Right renal pelvis (tissue), 4 donors: ENCODE measurements at places on chromosomes 7 and 10.

GRCh38 chr10:117511601-117512390, 30.8 kb upstream of the EMX2 start:
- no peak for DNase-seq

DNA sequence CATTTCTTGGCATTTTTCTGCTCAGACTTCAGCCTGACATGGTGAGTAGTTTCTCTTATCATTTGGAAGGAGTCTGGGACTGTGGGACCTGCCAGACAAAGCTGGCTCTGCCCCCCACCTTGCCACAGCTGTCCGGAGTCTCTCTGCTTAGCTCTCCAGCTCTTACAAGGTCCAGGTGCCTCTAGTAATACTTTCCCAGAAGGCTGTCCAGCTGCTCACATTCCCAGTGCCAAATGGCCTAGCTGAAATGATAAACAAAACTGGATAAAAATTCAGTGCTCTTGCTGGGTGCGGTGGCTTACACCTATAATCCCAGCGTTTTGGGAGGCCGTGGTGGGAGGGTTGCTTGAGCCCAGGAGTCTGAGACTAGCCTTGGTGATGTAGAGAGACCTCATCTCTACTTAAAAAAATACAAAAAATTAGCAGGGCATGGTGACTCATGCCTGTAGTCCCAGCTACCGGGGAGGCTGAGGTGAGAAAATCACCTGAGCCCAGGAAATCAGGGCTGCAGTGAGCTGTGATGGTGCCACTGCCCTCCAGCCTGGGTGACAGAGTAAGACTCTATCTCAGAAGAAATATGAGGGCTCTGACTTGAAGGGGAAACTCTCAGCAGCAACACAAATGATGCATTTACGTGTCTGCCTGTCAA, 86.8 kb downstream of the C10orf90 start:
- DNase-seq: no peak

DNA sequence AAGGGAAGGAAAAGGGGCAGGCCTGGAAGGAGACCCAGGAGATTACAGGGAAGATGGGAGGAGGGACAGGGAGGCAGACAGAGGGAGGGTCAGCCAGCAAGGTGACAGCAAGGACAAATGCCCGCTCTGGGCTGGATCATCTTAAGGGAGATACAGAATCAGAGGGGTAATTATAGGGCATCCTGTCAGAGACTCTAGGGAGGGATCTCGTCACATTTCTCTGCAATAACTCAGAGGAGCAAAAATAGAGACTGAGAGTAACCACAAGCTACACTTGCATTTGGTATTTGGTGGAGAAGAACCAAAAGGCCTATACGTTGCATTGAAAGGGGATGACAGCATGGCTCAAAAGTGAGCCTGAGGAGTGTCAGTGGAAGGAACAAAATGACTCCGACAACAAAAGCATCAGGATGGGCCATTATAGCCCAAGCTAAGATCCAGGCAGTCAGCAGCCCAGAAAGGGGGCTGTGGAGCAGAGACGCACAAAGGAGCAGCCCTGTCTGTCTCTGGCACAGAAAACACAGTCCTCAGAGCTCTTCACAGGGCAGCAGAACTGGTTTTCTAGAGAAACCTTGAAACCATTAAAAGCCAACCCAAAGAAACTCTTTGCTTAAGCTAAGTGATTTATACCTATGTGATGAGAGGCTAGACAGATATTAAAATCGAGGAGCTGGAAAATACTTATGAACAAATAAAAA, 430.2 kb upstream of the VSTM2A start:
- DNase-seq: no peak

DNA sequence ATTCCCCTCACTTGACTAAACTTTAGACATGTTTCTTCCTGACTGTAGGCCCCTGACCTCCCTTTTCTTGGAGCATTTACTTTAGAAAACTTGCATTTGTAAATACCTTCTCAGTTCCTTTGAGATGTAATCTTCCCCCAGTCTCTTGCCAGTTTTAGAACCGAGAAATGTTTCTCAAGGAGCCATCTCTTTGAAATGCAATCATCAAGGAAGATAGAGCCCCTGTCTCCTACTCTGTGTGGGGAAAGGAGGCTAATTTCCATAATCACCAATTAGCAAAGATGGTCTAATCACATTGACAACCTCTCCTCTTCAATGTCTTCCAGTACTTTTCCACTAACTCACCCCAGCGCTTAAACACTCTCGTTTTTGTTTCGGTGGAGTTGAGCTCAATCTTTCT, 70.0 kb upstream of the SMIM30 start:
- DNase-seq: no peak

- no peak for DNase-seq
These were observed 70.3 kb upstream of the NANOS1 start for GRCh38 chr10:118958984-118959925.

DNA sequence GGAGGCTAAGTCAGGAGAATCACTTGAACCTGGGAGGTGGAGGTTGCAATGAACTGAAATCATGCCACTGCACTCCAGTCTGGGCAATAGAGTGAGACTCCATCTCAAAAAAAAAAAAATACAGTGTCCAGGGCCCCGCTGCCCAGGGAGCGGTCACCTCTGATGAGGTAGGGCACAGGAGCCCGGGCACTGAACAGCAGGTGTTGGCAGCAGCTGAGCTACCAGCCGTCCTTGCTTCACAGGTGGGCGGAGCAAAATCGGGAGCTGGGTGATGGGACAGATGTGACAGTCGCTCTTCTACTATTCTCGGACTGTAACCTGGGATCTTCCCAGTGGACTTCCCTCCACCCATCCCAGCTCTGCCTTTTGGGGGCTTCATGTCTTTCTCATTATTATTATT, 49.4 kb downstream of the GTF2IRD1 start:
- no peak for DNase-seq

DNA sequence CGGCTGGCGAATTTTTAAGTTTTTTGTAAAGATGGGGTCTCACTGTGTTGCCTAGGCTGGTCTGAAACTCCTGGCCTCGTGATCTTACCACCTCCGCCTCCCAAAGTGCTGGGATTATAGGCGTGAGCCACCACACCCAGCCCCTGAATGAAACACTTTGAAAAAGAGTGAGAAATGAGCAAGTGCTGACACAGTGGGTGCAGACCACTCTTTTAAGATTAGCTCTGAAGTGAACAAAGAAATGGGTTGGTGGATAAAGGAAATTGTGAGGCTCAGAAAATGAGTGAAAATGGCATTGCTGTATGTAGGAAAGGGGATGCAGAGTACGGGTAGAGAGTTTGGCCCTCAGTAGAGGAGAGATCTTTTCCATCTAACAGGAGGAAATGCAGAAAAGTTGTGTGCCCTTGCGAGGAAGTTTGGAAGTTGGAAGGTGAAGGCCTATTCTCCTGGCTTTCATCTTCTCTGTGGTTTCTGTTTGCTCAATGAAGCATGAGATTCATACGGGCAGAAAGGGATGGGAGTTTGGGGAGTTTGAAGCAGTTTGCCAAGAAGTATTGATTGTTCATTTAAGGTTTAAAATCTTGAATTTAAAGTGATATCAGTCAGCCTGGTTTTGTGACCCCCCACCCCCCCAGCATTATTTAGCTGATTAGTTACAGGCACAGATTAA, 11.0 kb downstream of the MAPK8 start:
- no peak for DNase-seq
